Mesothelial cell of epicardium (in vitro differentiated cells): ENCODE measurements at places on chromosomes 7 and 10.

DNA sequence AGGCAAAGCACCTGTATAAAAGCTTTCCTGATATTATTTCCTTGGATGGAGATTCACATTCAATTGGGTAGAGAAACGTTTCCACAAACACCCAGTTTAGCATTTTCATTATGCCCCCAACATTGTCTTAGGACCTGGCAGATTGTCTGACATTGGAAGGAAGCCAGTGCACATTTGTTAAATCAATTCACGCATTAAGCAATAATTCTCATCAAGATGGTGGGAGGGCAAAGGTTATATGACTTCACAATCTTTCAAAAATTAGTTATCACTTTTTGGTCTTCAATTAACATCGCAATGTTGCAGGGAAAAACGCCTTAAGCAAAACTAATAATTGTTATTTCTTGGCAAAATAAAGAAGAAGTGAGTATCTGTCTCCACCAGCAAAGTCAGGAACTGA lies 16.4 kb downstream of the OPALIN start:
- no peak for DNase-seq
- no peak overlapping the region for H3K4me3 ChIP-seq
- H3K27ac ChIP-seq = no peak overlapping the region
- H3K36me3 ChIP-seq = no peaks in the 10 kb centered on the region

DNA sequence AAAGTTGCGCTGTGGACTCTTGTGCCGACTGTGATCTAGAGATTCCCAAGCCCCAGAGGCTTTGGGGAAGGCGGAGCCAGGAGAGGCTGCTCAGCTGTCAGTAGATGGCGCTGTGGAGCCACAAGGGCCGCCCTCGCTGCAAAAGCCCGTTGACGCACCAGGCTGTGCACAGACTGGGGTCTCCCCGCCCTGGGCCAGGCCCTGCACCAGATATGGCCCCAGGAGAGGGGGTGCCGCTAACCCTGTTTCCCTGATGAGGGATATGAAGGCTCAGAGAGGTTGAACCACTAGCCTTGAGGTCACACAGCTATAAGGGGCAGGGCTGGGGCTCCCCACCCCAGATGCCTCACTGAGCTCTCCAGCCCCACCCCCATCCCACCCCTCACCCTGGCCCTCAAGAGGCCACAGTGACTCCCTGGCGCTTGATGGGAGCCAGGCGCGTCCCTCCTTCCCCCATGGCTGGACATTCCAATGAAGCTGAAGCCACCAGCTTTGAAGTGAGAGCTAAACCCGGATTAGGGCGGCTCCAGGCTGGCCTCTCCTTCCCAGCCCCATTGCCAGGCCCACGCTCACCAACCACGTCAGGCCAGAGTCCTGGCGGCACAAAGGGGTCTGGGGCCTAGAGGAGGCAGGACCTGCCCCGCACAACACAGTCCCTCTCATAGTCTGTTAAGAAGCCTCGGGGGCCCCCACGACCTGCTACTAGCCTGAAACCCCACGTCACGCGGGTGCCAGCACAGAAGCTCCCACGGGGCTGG lies 26.4 kb downstream of the MYL10 start:
- peak; percentile 93 for DNase-seq
- no peak overlapping the region for H3K27ac ChIP-seq
- H3K4me1 ChIP-seq = peaks cover 22% of the 10 kb centered on the region
- no peaks in the 10 kb centered on the region for H3K36me3 ChIP-seq
- peaks cover 26% of the 10 kb centered on the region for H3K27me3 ChIP-seq
- no peak overlapping the region for H3K4me3 ChIP-seq

DNA sequence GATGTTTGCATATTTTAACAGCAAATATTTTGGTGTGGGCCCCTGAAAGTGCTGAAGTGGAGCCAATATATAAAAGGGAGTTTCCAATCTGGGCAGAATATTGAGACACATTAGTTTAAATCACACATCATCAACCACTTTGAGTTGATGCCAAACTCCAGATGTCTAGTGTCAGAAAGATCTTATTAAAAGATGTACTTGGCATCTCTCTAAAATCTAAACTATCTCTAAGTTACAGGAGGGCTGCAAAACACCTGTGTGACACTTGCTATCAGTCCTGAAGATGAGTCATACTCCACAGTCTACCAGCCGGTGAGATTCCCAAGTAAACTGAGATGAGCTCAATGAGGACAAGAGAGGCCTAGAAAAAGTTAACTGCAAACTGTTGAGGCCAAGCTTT lies 11.4 kb downstream of the JAZF1 start:
- H3K27me3 ChIP-seq = no peaks in the 10 kb centered on the region
- peaks cover 29% of the 10 kb centered on the region for H3K4me1 ChIP-seq
- no peaks in the 10 kb centered on the region for H3K36me3 ChIP-seq
- no peak for DNase-seq

- no peaks in the 10 kb centered on the region for H3K4me1 ChIP-seq
- H3K27ac ChIP-seq = no peak overlapping the region
- H3K36me3 ChIP-seq = peaks cover 6% of the 10 kb centered on the region
- no peaks in the 10 kb centered on the region for H3K27me3 ChIP-seq
- DNase-seq = no peak
These were observed 183.2 kb upstream of the POT1 start for GRCh38 chr7:125112850-125113249.

- no peak overlapping the region for H3K27ac ChIP-seq
- H3K4me3 ChIP-seq = no peak overlapping the region
- no peaks in the 10 kb centered on the region for H3K4me1 ChIP-seq
- no peak for DNase-seq
These were observed 1027.5 kb downstream of the GATA3 start for GRCh38 chr10:9081961-9082360.

GRCh38 chr7:129626896-129627295 lies 15.4 kb downstream of the NRF1 start:
- no peaks in the 10 kb centered on the region for H3K27me3 ChIP-seq
- H3K4me1 ChIP-seq = no peaks in the 10 kb centered on the region
- H3K36me3 ChIP-seq = no peaks in the 10 kb centered on the region
- no peak overlapping the region for H3K27ac ChIP-seq
- DNase-seq = no peak
- no peak overlapping the region for H3K4me3 ChIP-seq

DNA sequence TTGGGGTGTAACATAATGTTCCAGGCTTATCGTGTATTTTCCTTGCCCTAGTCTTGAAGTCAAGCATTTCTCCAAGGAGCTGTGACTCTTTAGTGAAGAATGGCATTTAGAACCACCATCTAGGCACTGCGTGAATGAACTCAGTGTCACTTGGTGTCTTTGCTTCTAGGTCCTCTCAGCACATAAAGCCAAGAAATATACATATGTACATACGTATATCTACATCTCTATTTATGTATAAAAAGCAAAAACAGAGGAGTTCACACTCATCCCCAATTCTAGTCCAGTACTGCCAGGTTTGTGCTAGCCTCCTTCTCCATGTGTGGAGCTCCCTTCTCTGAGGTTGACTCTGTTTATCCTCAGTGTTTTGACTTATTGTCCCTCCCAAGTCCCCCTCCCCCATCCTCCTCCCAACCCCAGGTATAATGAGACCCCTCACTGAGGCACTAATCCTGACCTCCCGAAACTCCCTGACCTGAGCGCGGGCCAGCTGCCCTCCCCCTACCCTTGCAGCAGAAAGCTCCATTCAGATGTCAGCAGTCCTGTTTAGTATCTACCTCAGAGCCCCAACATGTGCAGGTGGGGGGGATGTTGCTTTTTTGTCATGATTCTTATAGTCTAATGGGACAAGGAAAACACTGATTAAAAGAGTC lies 61.5 kb downstream of the GDI2 start:
- no peaks in the 10 kb centered on the region for H3K4me1 ChIP-seq
- no peak overlapping the region for H3K4me3 ChIP-seq
- H3K27ac ChIP-seq = no peak overlapping the region
- H3K27me3 ChIP-seq = no peaks in the 10 kb centered on the region
- DNase-seq = no peak

DNA sequence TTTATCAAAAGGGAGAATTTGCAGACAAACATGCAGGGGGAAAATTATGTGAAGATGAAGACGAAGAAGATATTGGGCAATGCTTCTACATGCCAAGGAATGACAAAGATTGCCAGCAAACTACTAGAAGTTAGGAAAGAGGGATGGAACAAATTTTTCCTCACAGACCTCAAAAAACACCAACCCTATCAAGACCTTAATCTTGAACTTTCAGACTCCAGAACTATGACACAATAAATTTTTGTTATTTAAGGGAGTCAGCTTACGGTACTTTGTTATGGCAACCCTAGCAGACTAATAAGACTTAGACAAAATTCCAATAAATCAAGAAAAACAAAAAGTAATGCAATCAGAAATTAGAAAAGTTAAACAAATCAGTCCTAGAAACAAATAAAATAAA lies 280.0 kb upstream of the GNAI1 start:
- DNase-seq = no peak
- no peaks in the 10 kb centered on the region for H3K27me3 ChIP-seq
- H3K36me3 ChIP-seq = no peaks in the 10 kb centered on the region
- no peak overlapping the region for H3K4me3 ChIP-seq
- no peaks in the 10 kb centered on the region for H3K4me1 ChIP-seq

DNA sequence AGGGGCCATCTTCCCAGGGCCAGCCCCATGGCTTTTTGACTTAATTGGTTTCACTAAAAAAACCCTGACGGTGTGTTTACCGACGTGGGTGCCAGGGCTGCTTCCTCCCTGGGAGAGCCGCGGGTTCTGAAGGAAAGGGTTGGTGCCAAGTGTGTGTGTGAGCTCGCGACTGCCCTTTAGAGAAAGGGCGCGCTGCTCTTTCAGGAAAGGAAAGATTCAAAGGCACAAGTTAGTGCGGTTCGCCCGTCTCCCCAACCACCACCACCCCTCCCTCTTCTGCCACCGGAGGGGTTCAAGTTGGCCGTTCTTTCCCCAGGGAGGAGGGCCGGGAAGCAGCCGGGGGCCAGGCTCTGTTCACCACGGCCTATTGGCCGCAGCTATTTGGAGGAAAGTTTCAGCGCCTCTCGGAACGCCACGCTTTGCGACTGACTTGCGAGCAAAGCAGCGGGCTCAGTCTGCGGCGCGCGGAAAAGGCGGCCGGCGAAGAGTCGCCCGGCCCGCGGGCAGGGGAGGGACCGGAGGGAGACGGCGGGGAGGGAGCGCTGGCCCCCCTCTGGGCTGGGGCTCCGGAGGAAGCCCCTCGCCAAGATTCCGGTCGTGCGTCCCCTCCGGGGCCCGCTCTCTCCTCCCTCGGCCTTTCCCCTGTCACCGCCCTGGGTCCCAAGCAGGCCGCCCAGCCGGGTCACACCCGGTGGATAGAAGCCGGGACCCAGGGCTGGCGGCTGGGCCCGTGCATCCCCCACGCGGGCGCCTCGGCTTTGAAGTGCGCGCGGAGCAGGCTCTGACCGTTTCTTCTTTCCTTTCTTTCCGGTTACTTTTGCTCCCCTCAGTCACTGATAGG lies 165.9 kb upstream of the PPP1R3A start:
- peak; percentile 59 for DNase-seq
- peak overlapping the region; percentile 97 for H3K4me3 ChIP-seq
- no peaks in the 10 kb centered on the region for H3K36me3 ChIP-seq
- peak overlapping the region; percentile 98 for H3K27ac ChIP-seq

GRCh38 chr7:153404124-153404523 lies 644.6 kb downstream of the ACTR3B start:
- no peak for DNase-seq
- H3K27ac ChIP-seq = no peak overlapping the region
- no peak overlapping the region for H3K4me3 ChIP-seq
- no peaks in the 10 kb centered on the region for H3K4me1 ChIP-seq
- H3K27me3 ChIP-seq = no peaks in the 10 kb centered on the region
- H3K36me3 ChIP-seq = no peaks in the 10 kb centered on the region

GRCh38 chr7:100489824-100490223 lies 6.1 kb downstream of the NYAP1 start:
- peak; percentile 79 for DNase-seq
- peaks cover 33% of the 10 kb centered on the region for H3K4me1 ChIP-seq
- H3K4me3 ChIP-seq = no peak overlapping the region
- no peaks in the 10 kb centered on the region for H3K27me3 ChIP-seq

DNA sequence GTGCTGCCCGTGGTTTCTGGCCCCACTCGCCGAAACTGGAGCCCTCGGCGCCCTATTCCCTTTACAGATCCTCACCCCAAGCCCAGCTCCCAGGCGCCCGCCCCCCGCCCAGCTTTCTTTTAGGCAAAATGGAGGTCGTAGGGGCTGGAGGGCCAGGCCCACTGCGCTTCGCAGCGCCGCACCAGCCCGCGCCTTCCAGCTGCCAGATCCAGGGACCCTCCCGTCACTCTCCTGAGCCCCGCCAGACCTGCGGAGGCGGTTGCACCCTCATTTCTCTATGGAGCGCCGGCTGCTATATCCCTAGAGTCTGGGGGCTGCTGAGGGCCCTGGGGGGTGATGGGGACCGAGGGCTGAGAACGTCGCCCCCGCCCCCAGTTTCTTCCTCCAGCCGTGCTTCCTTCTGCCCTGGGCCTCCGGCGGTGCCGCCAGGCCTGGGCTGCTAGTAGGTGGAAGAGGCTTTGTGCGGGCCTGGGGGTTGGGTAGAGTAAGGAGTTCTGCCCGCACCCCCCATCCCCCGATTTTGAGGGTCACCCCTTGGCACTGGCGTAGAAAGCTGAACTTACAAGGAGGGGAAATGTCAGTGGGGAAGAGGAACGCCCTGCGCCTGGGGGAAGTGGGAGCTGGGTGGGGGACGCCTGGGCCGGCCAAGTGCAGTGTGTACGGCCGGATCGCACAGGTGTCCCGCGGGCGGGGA lies 1.0 kb downstream of the GNB2 start:
- H3K36me3 ChIP-seq = peaks cover 9% of the 10 kb centered on the region
- peak overlapping the region; percentile 97 for H3K27ac ChIP-seq
- peaks cover 20% of the 10 kb centered on the region for H3K4me1 ChIP-seq
- peak overlapping the region; percentile 95 for H3K4me3 ChIP-seq

DNA sequence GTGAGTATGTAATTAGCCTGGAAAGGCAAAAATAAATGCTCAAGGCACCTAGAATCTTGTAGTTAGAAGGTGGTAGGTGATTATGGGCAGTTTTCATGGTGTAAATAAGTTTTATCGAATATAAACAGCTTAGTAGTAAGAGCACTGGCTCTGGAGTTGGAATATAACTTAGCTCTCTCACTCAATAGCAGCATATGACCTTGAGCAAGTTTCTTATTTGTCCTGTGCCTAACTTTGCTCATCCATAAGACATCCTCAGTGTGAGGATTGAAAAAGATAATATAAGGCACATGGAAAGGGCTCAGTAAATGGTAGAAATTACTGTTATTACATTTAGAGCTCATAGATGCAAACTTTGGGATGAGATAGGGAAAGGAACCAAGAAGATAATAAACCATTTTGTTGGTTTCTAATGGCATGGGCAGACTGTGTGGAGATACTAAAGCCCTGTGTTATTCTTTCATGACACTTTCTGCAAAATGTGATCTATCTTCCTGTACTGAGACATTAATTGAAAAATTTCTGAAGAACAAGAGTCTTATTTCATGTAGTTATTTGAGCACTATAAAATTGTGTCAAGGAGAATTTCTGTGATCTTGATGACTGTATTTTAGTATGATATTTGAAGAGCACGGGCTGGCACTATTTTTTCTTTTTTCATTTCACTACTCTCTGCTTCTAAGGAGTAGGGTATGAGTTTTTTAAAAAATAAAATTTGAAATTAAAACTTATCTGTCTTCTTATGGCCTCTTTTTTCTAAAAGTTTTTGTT lies 3.1 kb downstream of the SLK start:
- H3K4me3 ChIP-seq = peak overlapping the region; percentile 96
- H3K27ac ChIP-seq = no peak overlapping the region
- H3K36me3 ChIP-seq = peaks cover 2% of the 10 kb centered on the region

- DNase-seq = no peak
- no peaks in the 10 kb centered on the region for H3K4me1 ChIP-seq
- peaks cover 2% of the 10 kb centered on the region for H3K36me3 ChIP-seq
- H3K27ac ChIP-seq = no peak overlapping the region
- H3K4me3 ChIP-seq = no peak overlapping the region
These were observed 310.7 kb downstream of the GALNT17 start for GRCh38 chr7:71442492-71443190.

- no peak overlapping the region for H3K4me3 ChIP-seq
- DNase-seq = no peak
These were observed 79.1 kb downstream of the PIK3CG start for GRCh38 chr7:106944035-106944665.
